IMR-90 (cell line): ENCODE measurements at places on chromosomes 3 and 15. TPM values are rescaled to one million over a fixed set of nuclear protein-coding genes. Genes with fewer than 3 reads are reported as not detected.

The CAMKV gene
- not detected in 2 replicates for total RNA-seq

The MASP1 gene
- total RNA-seq: 13.1 TPM in 2 replicates

The NCBP2 gene
- total RNA-seq: 42.8 and 71.4 TPM in 2 replicates

The IL5RA gene
- total RNA-seq: not detected in 2 replicates

The PSTPIP1 gene
- 0.36 and 0.56 TPM in 2 replicates for total RNA-seq

The TMOD2 gene
- total RNA-seq: 5.4 and 6.9 TPM in 2 replicates

The CHRD gene
- under 0.01 TPM in 1 of 2 replicates, not detected in the other for total RNA-seq

The COL6A5 gene
- not detected in 2 replicates for total RNA-seq

The COL8A1 gene
- 109 and 119 TPM in 2 replicates for total RNA-seq

The SLC22A14 gene
- total RNA-seq: under 0.01 TPM in 1 of 2 replicates, not detected in the other

The ITGA11 gene
- 2.5 and 4.1 TPM in 2 replicates for total RNA-seq

The RNF111 gene
- total RNA-seq: 17.2 and 20.1 TPM in 2 replicates

The ATP2B2 gene
- under 0.01 TPM in 1 of 2 replicates, not detected in the other for total RNA-seq

The UROC1 gene
- not detected in 2 replicates for total RNA-seq

The ECE2 gene
- total RNA-seq: not detected in 2 replicates

The KPNA4 gene
- 46.1 and 57.8 TPM in 2 replicates for total RNA-seq

The EPB42 gene
- not detected in 2 replicates for total RNA-seq

The MKRN2OS gene
- not detected in 2 replicates for total RNA-seq

The ARGFX gene
- total RNA-seq: not detected in 2 replicates

The MESP1 gene
- under 0.01 TPM in 1 of 2 replicates, not detected in the other for total RNA-seq

The ZKSCAN7 gene
- 4.7 TPM in 2 replicates for total RNA-seq
